ENCODE measurements at places on chromosomes 6 and 20. TPM values are rescaled to one million over a fixed set of nuclear protein-coding genes. Genes with fewer than 3 reads are reported as not detected.

DNA sequence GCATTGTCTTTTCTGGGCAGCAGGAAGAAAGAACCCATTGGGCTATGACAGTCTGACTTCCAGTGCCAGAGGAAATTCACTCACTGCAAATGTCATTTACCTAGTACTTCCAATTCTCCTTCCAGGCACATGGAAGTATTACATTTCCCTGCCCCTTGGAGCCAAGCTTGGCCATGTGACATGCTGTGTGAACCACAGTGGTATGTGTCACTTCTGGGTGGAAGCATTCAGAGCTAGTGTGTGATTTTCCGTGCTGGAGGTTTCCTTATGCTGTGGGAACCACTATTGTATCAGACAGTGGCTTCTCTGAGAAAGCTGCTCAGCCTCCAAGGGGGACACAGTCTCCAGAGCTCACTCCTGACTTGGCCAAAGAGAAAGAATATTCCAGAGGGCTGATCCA is 387.6 kb downstream of the CDC5L start:
- no peak for DNase-seq

GRCh38 chr6:83424392-83425018 is 6.3 kb downstream of the ME1 start:
- DNase-seq = no peak

DNA sequence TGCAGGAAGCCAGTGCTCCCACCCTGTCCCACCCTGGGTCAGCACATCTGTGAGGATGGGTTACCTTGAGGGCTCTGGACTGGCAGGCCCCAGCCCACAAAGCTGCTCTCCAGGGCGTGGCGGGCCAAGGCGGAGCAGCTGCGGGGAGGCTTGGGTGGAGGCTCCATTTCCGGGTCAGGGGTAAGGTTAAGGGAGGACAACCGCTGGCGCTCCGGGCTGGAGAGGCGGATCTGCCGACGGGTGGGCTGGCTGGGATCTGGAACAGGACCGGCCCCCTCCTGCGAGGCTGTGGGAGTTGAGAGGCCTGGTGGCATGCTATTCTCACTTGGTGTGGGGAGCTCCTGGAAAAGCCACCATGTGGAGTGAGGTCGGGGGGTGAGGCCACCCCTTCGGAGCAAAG is 5.5 kb downstream of the SMPD2 start:
- DNase-seq = no peak

GRCh38 chr6:65627015-65627414 is 80.0 kb downstream of the EYS start:
- no peak for DNase-seq

DNA sequence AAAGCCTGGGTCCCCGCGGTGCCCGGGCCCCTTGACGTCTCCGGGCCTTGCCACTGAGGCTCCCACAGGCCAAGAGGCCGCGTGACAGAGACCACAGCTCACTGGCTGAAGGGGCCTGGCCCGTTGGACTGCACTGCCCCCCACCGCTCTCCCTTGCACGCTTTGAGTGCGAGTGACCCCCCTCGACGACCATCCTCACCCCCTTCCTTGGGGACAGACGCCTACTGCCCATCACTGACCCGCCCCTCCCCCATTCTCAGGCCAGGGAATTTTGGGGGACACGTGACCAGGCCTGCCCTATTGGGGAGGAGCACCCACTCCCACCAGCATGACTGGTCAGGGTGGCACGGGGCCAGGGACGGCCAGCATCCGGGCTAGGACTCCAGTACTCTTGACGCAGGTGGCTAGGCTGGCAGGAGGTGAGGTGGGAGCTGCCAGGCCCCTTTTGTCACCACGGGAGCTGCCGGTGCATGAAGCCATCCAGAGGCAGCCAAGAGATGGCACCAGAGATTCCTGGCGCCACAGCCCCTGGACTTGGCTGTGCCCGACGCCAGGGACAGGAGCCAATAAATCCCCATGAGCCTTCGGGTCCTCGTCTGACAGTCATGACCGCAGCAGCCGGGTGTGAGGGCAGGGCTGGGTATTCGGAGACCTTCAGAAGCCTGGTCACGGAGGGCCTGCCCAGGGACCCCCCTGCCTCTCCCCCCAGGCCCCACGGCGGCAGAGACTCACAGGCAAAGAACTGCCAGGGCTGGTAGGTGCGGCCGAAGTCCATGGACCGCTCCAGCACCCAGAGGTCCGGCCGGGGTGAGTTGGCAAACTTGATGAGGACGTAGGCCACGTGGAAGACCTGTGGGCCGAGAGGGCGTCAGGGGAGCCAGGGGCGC is 14.5 kb downstream of the LAMA5 start:
- DNase-seq = no peak

- DNase-seq = no peak
These were observed 18.6 kb downstream of the ADTRP start for GRCh38 chr6:11760015-11760473.

DNA sequence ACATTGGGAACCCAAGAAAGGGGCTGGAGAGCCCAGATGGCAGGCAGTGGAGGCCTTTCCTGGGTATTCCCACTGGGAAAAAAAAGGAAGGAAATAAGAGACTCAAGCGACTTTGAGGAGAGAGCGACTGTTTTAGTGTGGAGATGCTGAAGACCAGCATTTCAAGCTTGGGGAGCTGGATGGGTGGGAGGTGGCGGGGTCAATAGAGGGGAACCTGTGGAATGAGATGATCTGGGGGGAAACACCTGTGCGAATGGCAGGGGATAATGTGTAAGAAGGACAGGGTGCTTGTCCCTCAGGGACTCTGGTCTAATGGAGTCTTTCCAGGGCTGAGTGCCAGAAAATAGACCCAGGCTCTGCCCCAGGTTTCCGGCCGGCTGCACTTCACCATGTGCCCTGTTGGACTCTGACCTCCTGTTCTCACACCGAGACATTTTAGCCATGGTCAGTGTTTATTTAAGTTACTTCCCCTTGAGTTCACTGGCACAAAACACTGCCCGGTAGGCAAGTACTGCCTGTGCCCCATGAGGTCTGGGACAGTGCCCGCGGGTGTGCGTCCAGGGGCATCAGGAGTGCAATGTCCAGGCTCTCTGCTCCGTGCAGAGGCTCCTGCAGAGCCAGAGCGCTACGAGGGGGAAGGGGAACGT is 50.4 kb upstream of the NKX2-2 start:
- no peak for DNase-seq

- no peak for DNase-seq
These were observed 107.6 kb upstream of the MCHR2 start for GRCh38 chr6:100101644-100102043.

DNA sequence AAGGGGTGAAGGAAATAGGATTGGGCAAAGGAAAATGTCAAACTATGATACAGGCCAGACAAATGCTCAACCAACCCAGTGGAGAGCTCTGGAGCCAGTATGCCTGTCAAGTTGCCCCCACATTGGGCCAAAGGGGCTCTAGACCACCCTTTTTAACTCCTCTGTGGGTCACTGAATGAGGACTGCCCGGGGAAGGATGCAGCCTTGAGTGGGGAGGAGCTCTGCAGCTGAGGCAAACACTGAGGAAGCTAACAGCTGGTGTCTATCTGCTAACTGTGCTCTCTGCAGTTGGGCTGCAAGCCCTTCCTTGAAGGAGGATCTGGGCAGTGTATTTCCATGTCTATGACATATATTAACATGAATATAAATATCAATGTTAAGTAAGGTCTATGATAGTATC is 98.4 kb upstream of the PRSS16 start:
- no peak for DNase-seq

DNA sequence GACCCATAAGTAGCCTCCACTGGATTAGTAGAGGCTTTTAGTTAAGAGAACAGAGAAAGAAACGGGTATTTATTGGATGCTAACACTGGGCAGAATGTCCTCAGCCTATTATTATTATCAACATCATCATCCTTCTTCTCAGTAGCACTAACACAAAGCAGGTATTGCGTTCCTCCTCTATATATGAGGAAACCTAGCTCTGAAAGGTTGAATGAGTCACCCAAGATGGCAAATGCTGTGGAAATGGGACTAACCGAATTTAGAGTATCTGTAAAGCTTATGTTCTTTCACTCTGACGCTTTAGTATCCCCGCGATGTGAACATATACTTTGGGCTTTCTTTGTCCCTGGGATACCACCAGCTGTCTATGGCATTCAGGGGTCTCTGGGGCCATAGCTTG is 77.0 kb downstream of the ADTRP start:
- DNase-seq = no peak

MUCL3 gene
- total RNA-seq = 0.21 TPM

HRH3 gene
- not detected for total RNA-seq

SNAI1 gene
- total RNA-seq = 0.75 TPM

CGA gene
- not detected for total RNA-seq

KCNQ5 gene
- 0.57 TPM for total RNA-seq

GABRR2 gene
- 0.19 TPM for total RNA-seq

SLC44A4 gene
- total RNA-seq = 3.6 TPM

TRDN gene
- not detected for total RNA-seq

EEF1E1 gene
- total RNA-seq = 52.6 TPM

All from esophagus squamous epithelium (tissue), 5 donors.